Anterior cingulate cortex (tissue), 58 donors: ENCODE measurements at places on chromosomes 12 and 14.

DNA sequence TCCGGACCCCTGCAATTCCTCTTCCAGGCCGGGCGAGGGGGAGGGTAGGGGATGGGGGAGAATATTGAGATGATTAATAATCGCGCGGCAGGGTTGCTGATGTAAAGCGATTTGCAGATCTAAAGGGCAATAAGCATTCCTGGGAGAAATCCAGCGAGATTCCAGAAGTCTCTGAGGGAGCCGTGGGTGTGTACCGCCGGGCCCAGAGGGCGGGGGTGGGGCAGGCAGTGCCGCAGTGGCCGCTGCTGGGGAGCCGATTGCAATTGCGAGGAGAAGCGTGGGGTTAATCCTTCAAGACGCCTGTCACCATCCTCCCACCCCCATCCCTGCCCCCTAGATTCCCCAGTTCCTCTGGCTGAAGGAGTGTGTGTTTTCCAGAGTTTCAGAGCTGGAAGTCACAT is 16.4 kb downstream of the FOS start:
- DNase-seq: peak; percentile 41

GRCh38 chr12:71602761-71603577 is 60.7 kb downstream of the ZFC3H1 start:
- DNase-seq: no peak

- DNase-seq: no peak
Measured at GRCh38 chr12:16857456-16857923, 251.5 kb upstream of the LMO3 start.

- no peak for DNase-seq
Measured at GRCh38 chr12:51960488-51960887, 9.0 kb downstream of the ACVR1B start.

- DNase-seq: peak; percentile 23
Measured at GRCh38 chr12:47079981-47080724, 394 bp upstream of the AMIGO2 start.

- DNase-seq: no peak
Measured at GRCh38 chr14:33019346-33019745, 80.7 kb downstream of the NPAS3 start.

- no peak for DNase-seq
Measured at GRCh38 chr12:19301223-19301622, 138.1 kb upstream of the AEBP2 start.

DNA sequence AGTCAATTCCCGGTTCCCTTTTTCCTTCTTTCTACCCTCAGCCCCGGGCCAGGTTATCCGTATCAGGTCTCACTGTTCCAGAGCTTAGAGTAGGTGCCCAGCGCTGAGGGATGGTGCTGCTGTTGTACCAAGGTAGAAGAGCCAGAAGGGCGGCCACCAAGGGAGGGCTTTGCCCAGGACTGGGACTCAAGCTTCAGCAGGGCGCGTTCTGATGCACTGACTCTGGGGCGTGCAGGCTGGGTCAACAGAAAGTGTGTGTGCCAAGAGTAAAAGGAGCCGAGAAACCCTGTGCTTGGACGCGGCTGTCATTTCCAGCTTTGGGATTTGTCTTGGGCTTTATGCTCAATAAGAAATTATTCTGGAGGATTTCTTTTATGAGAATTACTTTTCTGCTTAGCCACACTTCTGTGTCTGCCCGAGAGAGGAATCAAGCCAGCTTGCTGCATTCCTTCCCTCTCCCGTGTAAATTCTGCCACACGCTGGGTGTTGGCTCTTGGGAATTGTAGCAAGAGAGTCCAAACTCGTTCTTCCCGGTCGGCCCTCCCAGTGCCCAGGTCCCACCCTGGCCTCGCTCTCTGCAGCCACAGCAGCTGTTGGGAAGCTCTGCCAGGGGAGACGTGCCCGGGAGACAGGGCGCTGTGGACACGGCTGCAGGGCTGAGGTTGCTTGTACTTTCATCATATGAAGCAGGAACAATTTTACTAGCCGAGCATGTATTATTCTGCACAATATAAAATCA is 98.0 kb downstream of the FBXL14 start:
- DNase-seq: peak; percentile 9

- no peak for DNase-seq
Measured at GRCh38 chr14:22070119-22070982, 396.7 kb upstream of the OR4E1 start.

DNA sequence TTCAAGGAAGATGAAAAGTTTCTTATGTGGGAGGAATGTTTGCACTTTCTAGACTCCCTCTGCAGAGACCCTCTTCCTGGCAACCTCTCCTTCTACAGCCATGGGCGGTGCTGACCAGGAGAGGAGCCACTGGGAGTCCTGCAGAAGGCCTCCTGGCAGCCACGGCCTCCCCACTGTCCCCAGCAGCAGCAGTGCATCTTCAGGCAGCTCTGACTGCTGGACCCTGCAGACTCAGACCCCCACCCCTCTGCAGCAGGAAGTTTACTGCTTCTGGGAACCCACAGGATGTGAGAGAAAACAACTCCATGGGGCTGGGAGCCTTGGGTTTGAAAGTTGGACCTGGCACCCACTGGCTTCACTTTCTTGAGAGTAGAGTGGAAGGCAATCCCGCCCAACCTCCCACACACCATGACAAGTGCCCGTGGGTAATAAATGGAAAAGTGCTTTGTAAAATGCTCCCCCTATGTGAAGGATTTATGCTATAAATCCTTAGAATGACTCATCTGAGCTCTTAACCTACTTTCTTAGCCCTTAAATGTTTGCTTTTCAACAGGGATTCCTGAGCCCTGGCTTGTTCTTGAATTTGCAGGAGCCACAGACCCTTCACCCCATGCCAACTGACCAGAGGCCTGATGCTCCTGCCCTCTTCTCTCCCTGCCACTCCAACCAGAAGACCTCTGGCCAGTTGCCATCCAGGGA is 37.5 kb upstream of the DDX11 start:
- DNase-seq: no peak

DNA sequence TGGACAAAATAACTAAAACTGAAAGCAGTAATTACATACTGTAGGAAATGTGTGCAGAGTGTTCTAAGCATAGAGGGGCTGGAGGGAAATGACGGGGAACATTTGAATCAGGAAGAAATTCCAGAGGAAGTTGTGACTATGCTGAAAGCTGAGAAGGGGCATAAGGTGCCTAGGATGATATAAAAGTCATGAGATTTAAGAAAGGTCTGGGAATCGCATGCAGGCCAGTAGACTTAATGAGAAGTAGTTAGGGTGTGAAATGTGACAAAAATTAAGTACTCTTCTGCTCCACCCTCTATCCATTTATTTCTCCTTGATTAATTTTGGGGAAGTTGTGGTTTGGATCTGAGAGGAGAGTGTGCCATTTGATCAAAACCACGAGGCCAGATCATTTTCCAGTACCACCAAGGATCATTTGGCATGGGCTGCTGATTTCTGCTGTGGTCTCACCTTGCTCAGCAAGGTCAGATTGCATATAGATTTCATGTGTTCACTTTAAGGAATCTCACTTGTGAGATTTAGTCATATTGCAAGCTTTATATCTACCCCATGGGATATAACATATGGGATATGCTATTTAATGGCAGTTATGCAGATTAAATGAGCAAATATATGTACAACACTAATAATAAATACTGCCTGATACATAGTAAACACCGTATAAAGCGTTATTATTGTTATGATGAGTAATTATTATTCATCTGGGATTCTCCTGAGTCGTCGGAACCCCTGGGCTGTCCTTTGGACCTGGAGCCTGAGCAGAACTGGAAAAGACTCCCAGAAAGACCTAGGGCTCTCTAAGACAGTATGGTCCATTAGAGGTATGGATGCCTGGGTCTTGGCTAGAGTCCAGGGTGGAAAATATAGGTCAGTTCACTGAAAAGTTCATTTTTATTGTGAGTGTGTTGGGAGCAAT is 72.3 kb downstream of the SRGAP1 start:
- DNase-seq: no peak

DNA sequence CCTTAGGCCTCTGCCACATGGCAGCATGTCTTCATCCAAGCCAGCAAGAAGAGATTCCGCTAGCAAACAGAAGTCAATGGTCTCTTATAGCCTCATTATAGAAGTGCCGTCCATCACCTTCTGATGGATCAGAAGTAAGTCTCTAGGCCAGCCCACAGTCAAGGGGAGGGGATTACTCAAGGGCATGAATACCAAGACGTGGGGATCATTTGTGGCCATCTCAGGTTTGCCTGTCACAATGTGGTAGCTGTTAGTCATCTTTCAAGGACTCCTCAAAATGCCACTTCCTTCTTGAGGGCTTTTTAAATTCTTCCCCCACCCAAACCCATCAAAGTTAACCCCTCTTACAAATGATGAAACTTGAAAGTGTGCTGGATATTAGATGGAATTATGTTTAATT is 8.1 kb upstream of the ADCY6 start:
- DNase-seq: no peak

DNA sequence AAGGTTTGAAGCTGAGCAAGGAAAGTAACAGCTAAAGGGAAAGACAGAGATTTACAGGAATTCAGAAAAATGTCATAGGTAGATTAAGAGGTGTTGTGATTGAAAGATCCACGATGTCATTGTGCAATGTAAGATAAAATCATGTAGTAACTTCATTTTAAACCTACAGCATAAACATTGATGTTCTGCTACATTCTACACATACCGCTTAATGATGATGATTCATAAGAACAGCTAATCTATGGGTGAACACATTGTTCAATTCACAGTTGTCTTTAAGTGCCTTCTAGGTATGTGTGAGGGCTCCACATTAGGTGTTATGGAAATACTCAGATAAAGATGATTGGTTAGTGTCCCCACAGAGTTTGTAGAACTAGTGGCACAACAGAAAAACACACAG is 170.9 kb downstream of the GRIP1 start:
- no peak for DNase-seq

GRCh38 chr14:55893705-55894104 is 224.5 kb upstream of the PELI2 start:
- DNase-seq: no peak

GRCh38 chr14:91997492-91997891 is 42.4 kb downstream of the TRIP11 start:
- no peak for DNase-seq

- DNase-seq: no peak
Measured at GRCh38 chr12:46224386-46224785, 44.5 kb downstream of the SLC38A1 start.

GRCh38 chr14:34997762-34998161 is 15.0 kb downstream of the SRP54 start:
- DNase-seq: no peak

DNA sequence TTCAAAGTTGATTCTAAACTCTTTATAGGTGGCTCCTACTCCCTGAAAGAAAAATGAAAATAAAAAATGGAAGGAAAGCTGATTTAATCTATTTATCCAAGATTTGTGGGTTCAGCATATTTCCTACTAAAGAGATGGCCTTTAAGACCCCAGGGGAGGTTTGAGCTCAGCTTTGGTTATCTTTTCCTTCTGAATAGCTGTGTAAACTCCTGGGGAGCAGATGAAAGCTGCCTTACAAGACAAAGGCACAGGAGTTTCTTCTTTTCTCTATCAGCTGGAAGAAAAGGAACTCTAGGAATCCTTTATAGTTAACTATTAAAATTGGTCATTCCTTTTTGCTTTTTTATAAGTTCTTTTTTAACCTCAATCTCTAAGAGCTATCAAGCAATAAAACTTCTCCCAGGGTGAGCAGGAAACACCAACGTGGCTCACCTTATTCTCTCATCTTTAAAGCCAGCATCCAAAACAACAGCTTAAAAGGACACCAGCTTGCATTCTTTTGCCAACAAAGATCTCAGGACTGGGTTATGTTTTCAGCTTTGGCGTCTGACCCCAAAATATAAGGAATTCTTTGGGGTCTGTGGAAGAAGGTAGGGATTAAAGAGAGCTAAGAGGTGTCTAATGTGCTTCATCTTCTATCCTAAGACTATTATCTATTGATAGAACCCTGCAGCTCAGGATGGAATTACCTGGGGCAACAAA is 371.7 kb upstream of the KITLG start:
- DNase-seq: no peak

GRCh38 chr12:108967869-108968540 is 52.9 kb downstream of the SVOP start:
- no peak for DNase-seq

GRCh38 chr12:113302886-113303640 is 31.8 kb downstream of the SLC8B1 start:
- no peak for DNase-seq

- no peak for DNase-seq
Measured at GRCh38 chr12:16349131-16349460, 1.7 kb downstream of the MGST1 start.

- no peak for DNase-seq
Measured at GRCh38 chr12:118034429-118035189, 18.1 kb downstream of the RFC5 start.

- no peak for DNase-seq
Measured at GRCh38 chr12:113261847-113262470, 40.7 kb downstream of the TPCN1 start.

- DNase-seq: no peak
Measured at GRCh38 chr14:100296106-100296651, 10.1 kb downstream of the SLC25A29 start.

- no peak for DNase-seq
Measured at GRCh38 chr14:100874411-100875091, 29.0 kb downstream of the RTL1 start.

GRCh38 chr12:15435597-15435996 is 113.3 kb downstream of the PTPRO start:
- no peak for DNase-seq

DNA sequence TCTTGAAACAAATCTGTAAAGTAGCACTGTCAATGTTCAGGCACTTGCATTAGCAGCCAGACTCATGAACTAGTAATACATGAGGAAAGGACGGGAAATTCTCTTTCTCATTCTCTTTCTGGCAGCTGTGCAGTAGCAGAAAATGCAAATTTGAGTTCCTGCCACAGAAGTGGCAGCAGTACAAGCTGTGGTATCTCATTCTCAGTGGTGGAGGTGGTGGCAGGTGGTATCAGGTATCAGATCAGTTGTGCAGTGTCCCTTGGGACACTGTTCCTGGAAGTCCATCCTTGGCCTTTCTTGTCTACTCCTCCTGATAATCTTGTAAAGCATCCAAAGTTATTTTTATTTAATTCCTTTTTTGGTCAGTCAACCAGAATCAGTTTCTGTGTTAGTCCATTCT is 103.0 kb downstream of the C12orf42 start:
- no peak for DNase-seq

GRCh38 chr12:51011955-51012354 is 14.2 kb downstream of the SLC11A2 start:
- DNase-seq: no peak

- no peak for DNase-seq
Measured at GRCh38 chr12:92551853-92552397, 150.9 kb upstream of the PLEKHG7 start.

- no peak for DNase-seq
Measured at GRCh38 chr12:120822832-120823503, 81.2 kb downstream of the SPPL3 start.
